ENCODE measurements at places on chromosomes 11 and 22. TPM values are rescaled to one million over a fixed set of nuclear protein-coding genes. Genes with fewer than 3 reads are reported as not detected.

- peaks cover 5% of the 10 kb centered on the region for H3K36me3 ChIP-seq
- no peak for DNase-seq
- peaks cover 27% of the 10 kb centered on the region for H3K4me1 ChIP-seq
Observed at GRCh38 chr22:50400406-50400805, 57.3 kb downstream of the PPP6R2 start.

DNA sequence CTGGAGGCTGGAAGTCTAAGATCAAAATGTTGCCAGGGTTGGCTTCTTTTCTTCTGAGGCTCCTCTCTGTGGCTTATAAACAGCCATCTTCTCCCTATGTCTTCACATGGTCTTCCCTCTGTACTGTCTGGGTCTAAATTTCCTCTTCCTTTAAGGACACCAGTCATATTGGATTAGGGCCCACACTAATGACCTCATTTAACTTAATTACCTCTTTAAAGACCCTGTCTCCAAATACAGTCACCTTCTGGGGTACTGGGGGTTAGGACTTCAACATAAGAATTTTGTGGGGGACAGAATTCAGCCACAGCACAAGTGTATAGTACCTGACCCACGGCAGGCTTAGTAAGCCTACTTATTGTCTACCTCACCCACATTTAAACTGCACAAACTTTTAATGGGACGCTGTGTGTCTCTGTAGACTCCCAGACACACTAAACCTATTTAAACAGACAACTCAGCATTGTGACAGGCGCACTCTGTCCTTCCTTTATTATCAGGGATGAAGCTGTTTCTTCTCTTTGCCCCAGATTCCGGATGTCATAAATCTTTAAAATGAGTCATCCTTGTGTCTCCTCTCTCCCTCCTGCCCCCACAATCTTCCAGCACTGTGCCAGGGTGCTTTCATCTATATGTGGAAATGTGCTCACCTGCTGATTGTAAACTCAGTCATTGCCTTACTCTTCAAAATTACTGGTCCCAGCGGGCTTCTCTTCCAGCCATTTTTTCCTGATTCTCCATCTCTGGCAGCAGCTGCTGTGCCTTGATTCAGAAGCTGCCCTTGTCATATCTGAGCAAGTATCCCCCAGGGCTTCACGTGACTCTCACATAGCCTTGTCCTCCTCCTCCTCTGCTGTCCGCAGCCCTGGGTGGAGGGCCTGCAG, 5.4 kb upstream of the MAPK8IP1 start:
- no peaks in the 10 kb centered on the region for H3K27me3 ChIP-seq
- DNase-seq, result no peak
- H3K4me3 ChIP-seq, result no peak overlapping the region
- H3K4me1 ChIP-seq, result no peaks in the 10 kb centered on the region
- H3K27ac ChIP-seq, result no peak overlapping the region

DNA sequence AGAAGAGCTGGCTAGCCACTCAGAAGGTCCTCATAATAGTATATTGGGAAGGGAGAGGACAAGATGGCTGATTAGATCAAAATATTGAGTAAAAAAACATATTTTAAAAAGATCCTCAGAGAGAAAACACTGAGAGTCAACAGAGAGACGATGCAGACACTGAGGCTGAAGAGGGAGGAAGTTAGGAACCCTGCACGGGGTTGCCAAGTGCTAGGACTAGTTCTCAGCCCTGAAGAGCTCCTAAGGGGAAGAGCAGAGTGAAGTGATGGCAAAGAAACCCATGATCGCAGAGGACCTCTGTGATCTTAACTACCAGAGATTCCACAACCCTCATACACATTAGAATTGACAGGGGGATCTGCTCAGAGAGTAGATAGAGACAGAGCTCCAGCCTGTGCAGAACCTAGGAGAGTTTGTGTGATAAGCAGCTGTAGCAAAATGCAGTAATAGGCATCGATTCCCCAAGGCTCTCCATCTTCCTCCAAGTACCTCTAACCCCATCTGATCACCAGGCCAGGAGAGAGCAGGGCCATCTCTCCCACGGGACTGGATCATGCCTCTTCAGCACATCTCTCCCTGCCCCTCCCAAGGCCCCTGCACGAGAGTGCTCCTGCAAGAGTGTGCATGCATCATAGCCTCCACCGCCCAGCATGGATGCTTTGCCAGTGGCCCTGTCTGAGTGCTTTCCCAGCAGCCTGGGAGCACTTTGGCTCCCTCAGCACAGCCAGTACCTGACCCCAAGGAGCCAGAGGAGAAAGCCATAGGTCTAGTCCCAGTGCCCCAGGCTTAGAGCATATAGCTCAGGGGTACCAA, 41.2 kb upstream of the ARL14EP start:
- H3K27me3 ChIP-seq, result no peaks in the 10 kb centered on the region
- no peak for DNase-seq
- H3K36me3 ChIP-seq, result no peaks in the 10 kb centered on the region
- peaks cover 12% of the 10 kb centered on the region for H3K4me1 ChIP-seq
- no peak overlapping the region for H3K4me3 ChIP-seq

DNA sequence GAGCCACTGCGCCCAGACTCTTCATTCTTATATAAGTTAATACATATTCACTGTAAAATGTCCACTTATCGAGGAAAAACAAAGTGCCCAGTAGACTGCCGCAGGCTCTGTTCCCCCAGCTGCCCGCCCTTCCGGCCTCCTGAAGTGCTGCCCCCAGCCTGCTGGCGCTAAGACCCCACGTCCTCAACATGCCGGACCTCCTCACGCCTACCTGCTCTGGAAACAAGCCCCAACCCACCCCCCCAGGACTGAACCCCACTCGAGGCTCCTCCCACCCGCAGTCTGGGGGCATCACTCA, 1.1 kb downstream of the GATD1 start:
- peaks cover 21% of the 10 kb centered on the region for H3K4me1 ChIP-seq
- no peaks in the 10 kb centered on the region for H3K27me3 ChIP-seq
- peak overlapping the region; percentile 91 for H3K4me3 ChIP-seq
- no peaks in the 10 kb centered on the region for H3K36me3 ChIP-seq

DNA sequence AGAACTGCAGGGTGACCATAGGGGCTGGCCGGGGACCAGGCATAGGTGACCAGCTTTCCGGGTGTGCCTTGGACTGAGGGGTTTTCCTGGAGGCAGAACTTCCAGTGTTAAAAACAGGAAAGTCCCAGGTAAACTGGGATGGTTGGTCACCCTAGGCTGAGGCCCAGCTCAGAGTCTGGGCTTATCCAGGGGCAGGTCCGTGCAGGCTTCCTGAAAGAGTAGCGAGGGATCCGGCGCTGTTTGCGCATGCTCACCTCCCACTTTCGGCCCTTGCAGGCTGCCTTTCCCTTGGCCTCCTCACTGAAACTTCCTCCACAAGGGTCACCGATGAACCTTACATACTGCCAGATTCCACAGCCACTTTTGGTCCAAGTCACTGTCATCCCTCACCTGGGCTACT, 119.8 kb upstream of the PLET1 start:
- H3K4me3 ChIP-seq, result no peak overlapping the region
- H3K36me3 ChIP-seq, result no peaks in the 10 kb centered on the region
- H3K27ac ChIP-seq, result no peak overlapping the region
- DNase-seq, result no peak
- H3K27me3 ChIP-seq, result no peaks in the 10 kb centered on the region

- no peaks in the 10 kb centered on the region for H3K27me3 ChIP-seq
- peak overlapping the region; percentile 84 for H3K4me3 ChIP-seq
- H3K27ac ChIP-seq, result peak overlapping the region; percentile 93
- H3K36me3 ChIP-seq, result no peaks in the 10 kb centered on the region
- peak; percentile 36 for DNase-seq
- peaks cover 65% of the 10 kb centered on the region for H3K4me1 ChIP-seq
Observed at GRCh38 chr11:692824-693414, 2.1 kb downstream of the DEAF1 start.

DNA sequence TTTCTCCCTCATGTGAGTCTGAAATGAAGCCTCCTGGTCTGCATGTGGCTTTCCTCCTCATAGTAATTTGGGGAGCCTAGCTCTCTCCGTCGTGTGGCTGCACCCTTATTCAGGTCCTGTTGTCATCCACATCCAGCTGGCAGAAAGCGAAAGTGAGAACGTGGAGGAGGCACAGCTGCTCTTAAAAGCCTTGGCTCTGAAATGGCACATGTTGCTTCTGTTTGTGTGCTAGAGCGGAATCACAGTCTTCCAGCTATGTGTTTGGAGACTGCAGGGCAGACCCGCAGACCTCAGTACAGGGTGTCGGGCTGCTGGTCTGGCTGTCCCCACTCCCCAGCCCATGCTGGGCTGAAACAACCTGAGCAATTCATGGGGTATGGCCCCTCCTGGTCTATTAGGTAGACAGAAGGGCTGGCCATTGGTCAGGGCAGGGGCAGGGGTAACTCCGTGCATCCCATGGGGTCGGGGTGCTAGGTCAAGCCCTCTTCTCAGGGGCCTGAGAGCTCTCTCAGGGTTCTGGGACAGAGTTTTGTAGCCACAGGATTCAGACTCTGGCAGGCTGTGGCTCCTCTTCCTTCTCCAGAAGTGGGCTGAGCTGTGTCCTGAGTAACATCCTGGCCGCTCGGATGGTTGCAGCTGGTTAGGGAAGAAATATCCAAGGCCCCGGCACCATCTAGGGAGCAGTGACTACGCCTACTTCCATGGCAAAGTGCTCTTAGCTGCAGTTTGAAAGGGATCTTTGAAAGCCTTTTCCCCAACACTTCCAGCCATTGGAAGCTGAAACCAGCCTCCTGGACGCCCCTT, 50.6 kb downstream of the C11orf96 start:
- H3K27me3 ChIP-seq, result no peaks in the 10 kb centered on the region
- H3K27ac ChIP-seq, result no peak overlapping the region
- H3K4me3 ChIP-seq, result no peak overlapping the region
- H3K4me1 ChIP-seq, result no peaks in the 10 kb centered on the region
- H3K36me3 ChIP-seq, result no peaks in the 10 kb centered on the region
- no peak for DNase-seq

DNA sequence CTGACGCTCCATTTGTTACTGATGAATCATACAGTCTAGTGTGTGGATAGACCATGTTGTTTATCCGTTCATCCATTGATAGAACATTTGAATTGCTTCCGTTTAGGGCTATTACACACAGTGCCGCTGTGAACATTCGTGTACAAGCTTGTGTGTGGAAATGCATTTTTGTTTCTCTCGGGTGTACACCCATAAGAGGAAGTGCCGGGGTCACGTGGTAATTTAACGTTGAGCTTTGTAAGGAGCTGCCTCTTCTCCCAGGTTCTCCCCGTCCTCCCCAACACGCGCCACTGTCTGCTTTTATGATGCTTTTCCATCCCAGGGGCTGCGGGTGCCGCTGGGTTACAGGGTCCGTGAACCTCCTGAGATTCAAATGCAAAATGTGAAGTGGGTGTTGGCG, 142.3 kb downstream of the IGLL1 start:
- H3K4me1 ChIP-seq, result no peaks in the 10 kb centered on the region
- DNase-seq, result no peak
- no peak overlapping the region for H3K27ac ChIP-seq
- no peaks in the 10 kb centered on the region for H3K36me3 ChIP-seq
- peaks cover 4% of the 10 kb centered on the region for H3K27me3 ChIP-seq

GRCh38 chr11:102118937-102119336, 8.7 kb downstream of the YAP1 start:
- peaks cover 40% of the 10 kb centered on the region for H3K27me3 ChIP-seq
- DNase-seq, result no peak
- no peak overlapping the region for H3K4me3 ChIP-seq
- H3K27ac ChIP-seq, result no peak overlapping the region
- H3K4me1 ChIP-seq, result no peaks in the 10 kb centered on the region
- no peaks in the 10 kb centered on the region for H3K36me3 ChIP-seq

DNA sequence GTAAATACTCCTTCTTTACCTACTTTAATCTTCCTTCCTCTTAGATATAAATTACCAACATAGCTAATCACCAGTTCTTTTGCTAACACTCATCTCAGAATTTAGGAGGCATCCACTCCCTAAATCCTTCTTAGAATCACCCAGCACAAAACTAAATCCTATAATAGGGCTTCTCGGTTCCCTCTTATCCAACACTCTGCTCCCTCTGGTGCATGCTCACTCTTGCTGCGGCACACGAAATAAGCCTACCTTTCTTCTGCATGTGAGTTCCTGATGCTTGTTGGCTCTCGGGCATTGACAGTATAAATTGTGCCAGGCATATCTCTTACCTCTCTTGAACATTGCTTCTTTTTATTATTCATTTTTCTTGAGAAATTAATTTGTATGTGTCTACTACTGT, 61.0 kb downstream of the OR5AK2 start:
- no peak for DNase-seq
- H3K27ac ChIP-seq, result no peak overlapping the region
- H3K4me3 ChIP-seq, result no peak overlapping the region
- no peaks in the 10 kb centered on the region for H3K27me3 ChIP-seq

GRCh38 chr11:64156235-64157011, 9.5 kb downstream of the MACROD1 start:
- H3K27ac ChIP-seq, result no peak overlapping the region
- H3K36me3 ChIP-seq, result no peaks in the 10 kb centered on the region
- H3K4me3 ChIP-seq, result no peak overlapping the region
- no peaks in the 10 kb centered on the region for H3K27me3 ChIP-seq
- H3K4me1 ChIP-seq, result peaks cover 5% of the 10 kb centered on the region

DNA sequence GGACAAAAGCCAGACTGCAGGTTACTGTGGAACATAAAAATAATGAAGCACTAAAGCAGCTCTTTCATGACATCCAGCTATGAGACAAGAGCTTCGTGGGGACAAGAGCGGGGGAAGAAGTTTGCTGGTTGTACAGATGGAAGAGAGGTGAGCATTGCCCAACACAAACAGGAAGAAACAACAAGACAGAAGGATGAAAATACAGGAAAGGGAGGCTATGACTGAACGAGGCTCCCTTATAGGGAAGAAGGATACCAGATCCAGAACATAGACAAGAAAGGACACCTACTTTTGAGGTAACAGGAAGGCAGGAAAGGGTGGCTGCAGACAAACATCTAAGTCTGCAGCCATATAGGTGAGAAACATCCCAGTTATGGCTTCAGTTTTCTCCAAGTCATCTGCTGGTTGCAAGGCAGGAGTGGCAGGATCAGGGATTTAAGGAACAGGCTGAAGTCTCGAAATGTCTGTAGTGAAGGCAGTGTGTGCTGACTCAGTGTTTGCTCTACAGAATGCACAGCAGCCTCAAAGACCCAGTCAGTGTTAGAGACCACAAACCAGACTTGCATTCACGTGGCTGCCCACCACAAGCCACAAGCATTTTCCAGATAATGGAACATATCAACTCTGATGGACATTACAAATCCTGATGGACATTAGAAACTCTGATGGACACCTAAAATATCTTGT, 1.9 kb downstream of the CLTCL1 start:
- H3K36me3 ChIP-seq, result no peaks in the 10 kb centered on the region
- DNase-seq, result peak; percentile 19
- H3K4me3 ChIP-seq, result no peak overlapping the region
- peaks cover 41% of the 10 kb centered on the region for H3K27me3 ChIP-seq

GRCh38 chr11:8006349-8006977, 19.3 kb downstream of the EIF3F start:
- no peaks in the 10 kb centered on the region for H3K36me3 ChIP-seq
- H3K27me3 ChIP-seq, result peaks cover 7% of the 10 kb centered on the region
- H3K27ac ChIP-seq, result no peak overlapping the region
- H3K4me1 ChIP-seq, result no peaks in the 10 kb centered on the region
- peak; percentile 46 for DNase-seq

Gene LMNTD2
- total RNA-seq, result 3.1 TPM

Gene UBQLN3
- total RNA-seq, result not detected

Gene CYP2R1
- 30.2 TPM for total RNA-seq

Gene TENM4
- total RNA-seq, result 0.21 TPM

Gene CCDC116
- total RNA-seq, result 0.22 TPM

Measured in activated T-cell treated with anti-CD3 and anti-CD28 coated beads, Interleukin-2, amount 50 U/mL, for 72 hours (primary cell).